Activated T-cell treated with anti-CD3 and anti-CD28 coated beads, Interleukin-2, amount 50 U/mL, for 1 hour (primary cell): ENCODE measurements at places on chromosomes 5 and 9.

GRCh38 chr9:14399756-14400657 is 86.1 kb upstream of the NFIB start:
- DNase-seq, result no peak

DNA sequence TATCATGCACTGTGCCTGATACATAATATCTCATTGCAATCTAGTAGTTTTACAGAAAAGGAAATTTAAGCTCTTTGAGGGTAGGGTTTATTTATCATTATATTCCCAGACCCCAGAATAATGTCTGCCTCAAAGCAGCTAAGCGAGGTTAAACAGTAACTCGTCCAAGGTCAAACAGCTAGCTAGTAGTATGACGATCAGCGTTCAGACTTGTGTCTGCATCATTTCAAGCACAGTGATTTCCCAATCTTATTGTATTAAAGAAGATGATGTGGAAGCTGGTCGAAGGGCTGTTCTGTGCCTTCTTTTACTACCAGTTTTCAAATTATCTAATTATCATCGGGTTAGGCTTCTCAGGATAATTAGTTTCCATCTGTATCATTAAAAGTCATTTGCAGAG is 55.1 kb upstream of the NFIB start:
- DNase-seq, result no peak

DNA sequence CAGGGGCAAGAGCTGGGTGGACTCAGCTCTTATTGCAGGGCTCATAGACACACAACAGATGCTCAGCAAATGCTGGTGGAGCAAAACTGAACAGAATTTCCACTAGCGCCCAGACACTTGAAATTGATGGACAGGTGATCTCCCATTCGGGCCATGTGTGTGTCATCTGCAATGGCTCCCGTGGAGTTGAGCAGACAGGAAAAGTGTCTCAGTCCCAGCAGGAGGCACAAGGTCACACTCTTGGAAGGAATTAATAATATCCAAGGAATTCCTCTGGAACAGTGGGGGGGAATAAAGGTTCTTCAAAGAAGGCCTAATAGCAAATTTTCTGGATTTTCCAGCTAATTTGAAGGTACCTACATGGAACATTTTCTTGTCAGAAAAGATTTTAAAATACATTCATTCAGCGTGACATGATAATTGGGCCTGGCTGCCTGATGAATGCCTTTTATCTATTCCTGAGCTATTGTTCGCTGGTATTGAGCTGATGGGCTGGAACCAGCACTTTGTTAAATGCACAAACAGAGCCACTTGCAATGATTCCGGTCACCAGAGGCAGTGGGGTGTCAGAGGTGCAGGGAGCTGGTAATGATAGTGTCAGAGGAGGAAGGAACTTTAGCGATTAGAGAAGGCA is 31.5 kb upstream of the ALDH1B1 start:
- DNase-seq, result no peak

- no peak for DNase-seq
These were observed 5.7 kb downstream of the TBCA start for GRCh38 chr5:77770293-77771005.

DNA sequence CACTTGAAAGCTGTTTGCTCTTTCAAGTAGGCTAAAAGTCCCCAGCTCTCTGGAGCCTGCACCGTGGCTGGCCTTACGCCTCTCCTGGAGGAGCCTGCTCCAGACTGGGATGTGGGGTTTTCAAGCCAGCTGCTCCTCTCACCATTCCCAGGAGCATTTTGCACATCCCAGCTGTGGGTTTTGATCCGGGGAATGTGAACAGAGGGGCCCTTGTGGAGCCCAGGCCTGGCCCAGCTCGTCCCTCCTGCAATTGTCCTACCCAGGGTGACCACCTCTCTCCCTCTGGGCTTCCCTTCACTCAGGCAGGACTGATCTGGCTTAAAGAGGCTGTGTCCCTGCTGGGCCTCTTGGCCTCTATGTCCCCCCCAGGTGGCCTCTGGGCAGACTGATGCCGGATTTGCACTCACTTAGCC is 32.5 kb upstream of the TIFAB start:
- DNase-seq, result no peak

DNA sequence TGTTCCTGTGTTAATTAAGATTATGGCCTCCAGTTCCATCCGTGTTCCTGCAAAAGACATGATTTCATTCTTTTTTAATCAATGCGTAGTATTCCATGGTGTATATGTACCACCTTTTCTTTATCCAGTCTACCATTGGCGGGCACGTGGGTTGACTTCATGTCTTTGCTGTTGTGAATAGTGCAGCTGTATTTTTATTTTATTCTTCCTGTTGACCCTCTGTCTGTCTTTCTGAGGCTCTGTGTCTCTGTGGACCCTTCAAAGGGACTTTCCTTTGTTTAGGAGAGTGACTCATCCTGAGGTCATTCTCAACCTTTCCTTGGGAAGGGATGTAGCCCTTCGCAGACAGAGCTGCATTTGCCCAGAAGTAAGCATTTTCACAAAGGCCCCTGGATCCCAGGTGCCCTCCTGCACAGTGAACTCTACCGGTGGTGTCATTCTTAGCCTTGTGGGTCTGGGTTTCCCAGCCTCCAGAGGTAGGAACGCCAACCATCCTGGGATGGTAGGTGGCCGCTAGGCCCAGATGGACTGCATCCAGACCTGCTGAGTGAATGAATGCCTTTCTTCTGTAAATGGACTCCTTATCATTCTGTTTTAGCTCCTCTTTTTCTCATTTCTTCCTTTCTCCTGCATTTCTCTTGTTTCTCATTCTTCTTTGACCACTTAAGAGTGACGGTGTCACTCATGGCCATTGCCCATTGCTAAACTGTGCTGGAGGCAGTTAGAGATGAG is 22.4 kb downstream of the TRIO start:
- DNase-seq, result no peak

DNA sequence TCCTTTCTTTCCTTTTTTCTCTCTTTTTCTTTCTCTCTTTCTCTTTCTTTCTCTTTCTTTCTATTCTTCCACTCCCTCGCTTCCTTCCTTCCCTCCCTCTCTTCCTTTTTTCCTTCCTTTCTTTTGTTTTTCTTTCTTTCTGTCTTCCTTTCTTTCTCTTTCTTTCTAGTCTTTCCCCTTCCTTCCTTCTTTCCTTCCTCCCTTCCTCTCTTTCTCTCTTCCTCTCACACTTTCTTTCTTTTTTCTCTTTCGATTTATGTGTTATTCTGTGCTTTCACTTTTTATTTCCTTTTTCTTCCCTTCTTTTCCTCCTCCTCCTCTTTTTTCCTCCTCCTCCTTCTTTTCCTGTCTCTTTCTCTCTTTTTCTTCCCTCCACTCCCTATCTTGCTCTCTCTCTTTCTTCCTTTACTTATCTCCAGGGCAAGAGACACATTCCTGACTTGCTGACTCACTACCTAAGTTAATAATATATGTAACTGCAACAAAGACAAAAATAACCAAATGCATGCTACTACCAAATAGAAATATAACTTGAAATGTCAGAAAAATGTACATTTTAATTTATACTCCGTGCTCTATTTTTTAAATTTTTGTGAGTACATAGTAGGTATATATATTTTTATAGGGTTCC is 445.5 kb downstream of the GABRG2 start:
- no peak for DNase-seq

- no peak for DNase-seq
These were observed 210.3 kb downstream of the ACTL7B start for GRCh38 chr9:108645520-108645919.
